ENCODE measurements at places on chromosomes 16 and 17. TPM values are rescaled to one million over a fixed set of nuclear protein-coding genes. Genes with fewer than 3 reads are reported as not detected.

Gene PPP1R1B
- total RNA-seq, result not detected

Gene NACA2
- total RNA-seq, result not detected

Gene GNG13
- total RNA-seq, result not detected

Gene PRSS22
- total RNA-seq, result not detected

Gene DPEP3
- 0.19 TPM for total RNA-seq

Gene TBC1D3H
- not detected for total RNA-seq

Gene ATP1B2
- 1.4 TPM for total RNA-seq

DNA sequence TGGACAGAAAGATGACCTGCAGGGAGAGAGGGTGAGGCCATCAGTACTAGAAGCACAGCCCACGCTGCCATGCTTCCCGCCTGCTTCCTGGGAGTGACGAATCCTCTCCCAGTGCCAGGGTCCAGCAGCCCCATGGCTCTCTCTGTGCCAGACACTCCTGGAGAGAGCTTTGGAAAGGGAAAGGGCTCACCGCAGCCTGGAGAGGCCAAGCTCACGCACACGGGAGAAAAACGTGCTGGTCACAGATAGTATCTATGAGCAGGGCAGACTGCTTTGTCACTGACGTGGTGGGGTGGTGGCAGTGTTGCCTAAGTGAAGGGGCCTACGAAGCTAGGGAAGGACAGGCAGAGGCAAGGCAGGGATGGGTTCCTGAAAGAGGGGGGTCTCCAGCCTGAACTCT lies 5.4 kb downstream of the WBP2 start:
- H3K36me3 ChIP-seq, result no peaks in the 10 kb centered on the region
- no peaks in the 10 kb centered on the region for H3K27me3 ChIP-seq
- DNase-seq, result no peak
- no peak overlapping the region for H3K27ac ChIP-seq
- no peaks in the 10 kb centered on the region for H3K4me1 ChIP-seq
- no peak overlapping the region for H3K4me3 ChIP-seq

DNA sequence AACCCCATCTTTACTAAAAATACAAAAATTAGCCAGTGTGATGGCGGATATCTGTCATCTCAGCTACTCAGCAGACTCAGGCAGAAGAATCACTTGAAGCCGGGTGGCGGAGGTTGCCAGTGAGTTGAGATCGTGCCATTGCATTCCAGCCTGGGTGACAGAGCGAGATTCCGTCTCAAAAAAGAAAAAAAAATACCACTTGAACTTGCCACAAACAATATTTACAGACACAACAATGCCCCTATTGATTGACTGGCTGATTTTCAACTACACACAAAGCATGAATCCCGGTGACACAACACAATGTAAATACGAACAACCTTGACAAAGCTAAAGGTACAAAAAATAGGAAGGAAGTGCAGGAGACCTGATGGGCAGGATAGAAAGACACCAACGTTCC lies 49.3 kb downstream of the NXN start:
- no peak overlapping the region for H3K4me3 ChIP-seq
- H3K27me3 ChIP-seq, result no peaks in the 10 kb centered on the region
- no peak for DNase-seq
- no peaks in the 10 kb centered on the region for H3K36me3 ChIP-seq

- no peak overlapping the region for H3K4me3 ChIP-seq
- H3K27me3 ChIP-seq, result no peaks in the 10 kb centered on the region
- no peaks in the 10 kb centered on the region for H3K36me3 ChIP-seq
- no peak overlapping the region for H3K27ac ChIP-seq
- peaks cover 25% of the 10 kb centered on the region for H3K4me1 ChIP-seq
Measured at GRCh38 chr16:60318486-60318885, 1584.4 kb upstream of the GOT2 start.

GRCh38 chr16:50254072-50254471 lies 12.3 kb upstream of the ADCY7 start:
- no peak for DNase-seq
- H3K4me1 ChIP-seq, result peaks cover 15% of the 10 kb centered on the region
- no peak overlapping the region for H3K4me3 ChIP-seq
- no peak overlapping the region for H3K27ac ChIP-seq

DNA sequence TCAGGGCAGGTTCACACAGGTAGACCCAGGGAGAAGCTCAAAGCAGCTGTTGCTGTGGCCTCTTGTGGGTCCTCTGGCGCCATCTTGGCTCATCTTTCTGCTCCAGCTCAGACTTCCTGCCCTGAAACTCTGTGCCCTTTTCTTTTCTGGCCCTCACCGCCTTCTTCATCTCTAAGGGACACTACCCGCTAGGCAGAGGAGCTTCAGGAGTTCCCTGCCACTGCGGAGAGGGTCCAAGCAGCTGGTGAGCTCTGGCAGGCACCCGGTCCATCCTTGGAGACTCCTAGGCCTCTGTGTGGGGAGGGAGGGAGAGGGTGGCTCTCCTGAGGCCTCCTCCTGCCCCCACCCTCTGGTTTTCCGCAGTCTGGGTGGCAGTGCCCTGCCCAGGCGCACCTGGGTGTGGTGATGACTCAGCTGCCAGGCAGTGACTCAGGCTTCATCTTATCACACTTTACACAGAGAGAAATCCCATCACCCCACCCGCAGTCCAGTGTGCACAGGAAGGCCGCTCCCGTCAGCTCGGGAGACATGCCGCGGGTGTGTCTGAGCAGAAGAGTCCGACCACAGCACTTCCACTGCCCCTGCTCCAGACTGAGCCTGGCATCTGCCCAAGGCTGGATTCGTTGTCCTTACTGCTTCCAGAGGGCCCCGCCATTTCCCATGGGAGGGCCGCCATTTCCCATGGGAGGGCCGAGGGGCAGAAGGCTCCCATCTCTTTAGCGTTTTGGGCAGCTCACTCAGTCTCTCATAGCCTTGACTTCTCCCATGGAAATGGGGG lies 7.3 kb downstream of the NT5C start:
- no peaks in the 10 kb centered on the region for H3K27me3 ChIP-seq
- H3K4me3 ChIP-seq, result no peak overlapping the region
- no peak for DNase-seq
- H3K27ac ChIP-seq, result no peak overlapping the region

DNA sequence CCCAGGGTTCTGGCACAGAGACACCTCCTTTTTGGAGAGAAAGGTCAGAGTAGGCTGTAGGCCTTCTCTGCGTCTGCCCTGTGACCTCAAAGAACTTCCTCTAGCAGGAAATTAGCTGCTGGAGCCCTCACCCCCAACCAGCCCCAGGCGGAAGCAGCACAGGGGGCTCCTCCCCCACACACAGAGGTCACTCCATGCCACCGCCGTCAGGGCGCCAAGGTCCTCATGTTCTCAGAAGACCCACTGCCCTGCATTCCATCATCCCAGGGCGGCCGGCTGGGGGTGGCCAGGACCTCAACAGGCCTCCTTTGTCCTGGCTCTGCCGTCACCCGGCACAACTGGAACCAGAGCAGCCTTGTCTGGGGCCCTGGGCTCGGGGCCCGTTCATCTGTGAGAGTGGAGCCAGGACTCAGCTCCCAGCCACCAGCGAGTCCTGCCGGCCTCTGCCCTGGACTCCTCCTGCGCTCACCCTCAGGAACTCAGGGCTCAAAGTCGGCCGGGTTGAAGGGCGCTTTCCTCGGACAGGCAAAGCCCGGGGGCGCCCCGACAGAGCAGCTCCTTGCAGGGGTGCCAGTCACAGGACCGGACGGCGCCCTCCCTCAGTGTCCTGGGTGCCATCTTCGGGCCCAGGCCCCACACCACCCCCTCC lies 1.2 kb downstream of the TMC6 start:
- no peak overlapping the region for H3K27ac ChIP-seq
- H3K4me3 ChIP-seq, result peak overlapping the region; percentile 81
- H3K36me3 ChIP-seq, result no peaks in the 10 kb centered on the region
- peaks cover 27% of the 10 kb centered on the region for H3K4me1 ChIP-seq

- peaks cover 21% of the 10 kb centered on the region for H3K4me1 ChIP-seq
- DNase-seq, result no peak
- H3K36me3 ChIP-seq, result no peaks in the 10 kb centered on the region
- H3K27me3 ChIP-seq, result no peaks in the 10 kb centered on the region
- H3K4me3 ChIP-seq, result no peak overlapping the region
Measured at GRCh38 chr16:74732707-74733350, 32.2 kb upstream of the MLKL start.

- peaks cover 15% of the 10 kb centered on the region for H3K4me1 ChIP-seq
- H3K27me3 ChIP-seq, result no peaks in the 10 kb centered on the region
- peak; percentile 78 for DNase-seq
- H3K4me3 ChIP-seq, result no peak overlapping the region
Measured at GRCh38 chr17:34140006-34140405, 115.1 kb upstream of the CCL2 start.

GRCh38 chr17:48012151-48012520 lies 25.5 kb downstream of the COPZ2 start:
- H3K27ac ChIP-seq, result no peak overlapping the region
- peak overlapping the region; percentile 52 for H3K4me3 ChIP-seq
- DNase-seq, result peak; percentile 94
- H3K27me3 ChIP-seq, result no peaks in the 10 kb centered on the region
- no peaks in the 10 kb centered on the region for H3K36me3 ChIP-seq
- peaks cover 59% of the 10 kb centered on the region for H3K4me1 ChIP-seq

DNA sequence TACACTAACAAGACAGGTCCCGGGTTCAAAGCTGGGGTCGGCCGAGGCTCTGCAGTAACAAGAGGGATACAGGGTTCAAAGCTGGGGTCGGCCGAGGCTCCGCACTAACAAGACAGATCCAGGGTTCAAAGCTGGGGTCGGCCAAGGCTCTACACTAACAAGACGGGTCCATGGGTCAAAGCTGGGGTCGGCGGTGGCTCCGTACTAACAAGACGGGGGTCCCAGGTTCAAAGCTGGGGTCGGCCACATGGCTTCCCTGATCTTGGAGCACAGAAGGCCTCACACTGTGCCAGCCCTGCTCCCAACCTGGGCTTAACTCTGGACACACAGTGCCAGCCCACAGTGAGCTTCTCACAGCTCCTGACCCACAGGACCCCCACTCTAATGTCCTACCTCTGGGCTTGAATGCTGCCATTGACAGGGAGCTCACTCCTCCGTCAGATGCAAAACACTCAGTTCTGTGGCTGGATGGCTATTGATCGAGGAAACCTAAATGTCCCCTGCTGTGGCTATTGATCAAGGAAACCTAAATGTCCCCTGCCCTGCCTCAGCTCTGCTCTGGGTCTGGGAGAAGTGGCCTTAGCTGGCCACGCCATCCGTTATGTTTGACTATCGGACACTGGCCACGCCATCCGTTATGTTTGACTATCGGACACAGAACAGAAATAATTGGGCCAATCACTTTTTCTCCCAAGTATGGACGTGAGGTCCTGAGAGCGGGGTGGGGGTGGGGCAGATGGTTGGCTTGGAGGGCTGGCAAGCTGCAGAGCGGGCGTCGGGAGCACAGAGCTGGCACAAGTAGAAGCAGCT lies 54.6 kb upstream of the DOC2B start:
- H3K4me1 ChIP-seq, result peaks cover 9% of the 10 kb centered on the region
- no peaks in the 10 kb centered on the region for H3K36me3 ChIP-seq
- H3K27ac ChIP-seq, result no peak overlapping the region
- no peak overlapping the region for H3K4me3 ChIP-seq
- no peaks in the 10 kb centered on the region for H3K27me3 ChIP-seq

DNA sequence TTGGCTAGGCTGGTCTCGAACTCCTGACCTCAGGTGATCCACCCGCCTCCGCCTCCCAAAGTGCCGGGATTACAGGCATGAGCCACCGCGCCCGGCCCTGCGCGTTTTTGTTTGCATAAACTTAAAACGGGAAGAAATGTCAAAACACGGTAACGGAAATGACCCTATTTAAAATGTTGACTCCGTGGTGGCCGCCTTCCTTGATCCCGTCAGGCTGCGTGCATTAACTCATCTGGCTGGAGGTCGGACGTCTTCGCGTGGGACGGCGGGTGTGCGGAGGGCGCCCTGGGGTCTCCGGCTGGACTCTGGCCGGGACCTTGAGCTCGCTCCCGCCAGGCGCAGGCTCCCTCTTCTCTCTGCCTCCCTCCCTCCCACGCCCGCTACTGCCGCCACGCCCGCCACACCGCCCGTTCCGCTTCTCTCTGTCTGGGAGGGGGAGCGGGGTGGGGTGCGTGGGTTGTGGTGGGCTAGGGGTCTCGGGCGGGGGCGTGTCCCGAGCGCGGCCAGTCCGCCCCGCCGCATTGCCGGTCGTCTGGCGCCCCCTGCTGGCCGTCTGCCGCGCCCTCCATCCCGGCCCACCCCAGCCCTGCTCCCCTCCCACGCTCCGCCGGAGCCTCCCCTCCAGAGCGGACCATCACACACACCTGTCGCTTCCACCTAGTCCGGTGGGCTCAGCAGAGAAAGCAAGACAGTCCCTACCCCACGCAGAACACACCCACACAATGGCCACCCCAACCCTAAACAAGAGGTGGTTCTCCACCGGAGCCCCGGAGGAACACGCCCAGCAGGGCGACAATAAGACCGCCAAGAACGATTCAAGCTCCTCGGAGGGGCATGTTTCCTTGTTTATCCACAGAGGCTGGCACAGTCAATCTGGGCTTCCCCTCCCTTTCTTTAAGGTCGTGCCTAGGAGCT lies 1.2 kb upstream of the CCDC42 start:
- H3K4me3 ChIP-seq, result peak overlapping the region; percentile 59
- H3K27me3 ChIP-seq, result peaks cover 11% of the 10 kb centered on the region
- H3K27ac ChIP-seq, result no peak overlapping the region
- peak; percentile 84 for DNase-seq
- no peaks in the 10 kb centered on the region for H3K36me3 ChIP-seq

- no peak overlapping the region for H3K4me3 ChIP-seq
- no peaks in the 10 kb centered on the region for H3K36me3 ChIP-seq
- H3K27ac ChIP-seq, result no peak overlapping the region
- H3K4me1 ChIP-seq, result no peaks in the 10 kb centered on the region
Measured at GRCh38 chr17:36048066-36048465, 16.0 kb upstream of the CCL18 start.

DNA sequence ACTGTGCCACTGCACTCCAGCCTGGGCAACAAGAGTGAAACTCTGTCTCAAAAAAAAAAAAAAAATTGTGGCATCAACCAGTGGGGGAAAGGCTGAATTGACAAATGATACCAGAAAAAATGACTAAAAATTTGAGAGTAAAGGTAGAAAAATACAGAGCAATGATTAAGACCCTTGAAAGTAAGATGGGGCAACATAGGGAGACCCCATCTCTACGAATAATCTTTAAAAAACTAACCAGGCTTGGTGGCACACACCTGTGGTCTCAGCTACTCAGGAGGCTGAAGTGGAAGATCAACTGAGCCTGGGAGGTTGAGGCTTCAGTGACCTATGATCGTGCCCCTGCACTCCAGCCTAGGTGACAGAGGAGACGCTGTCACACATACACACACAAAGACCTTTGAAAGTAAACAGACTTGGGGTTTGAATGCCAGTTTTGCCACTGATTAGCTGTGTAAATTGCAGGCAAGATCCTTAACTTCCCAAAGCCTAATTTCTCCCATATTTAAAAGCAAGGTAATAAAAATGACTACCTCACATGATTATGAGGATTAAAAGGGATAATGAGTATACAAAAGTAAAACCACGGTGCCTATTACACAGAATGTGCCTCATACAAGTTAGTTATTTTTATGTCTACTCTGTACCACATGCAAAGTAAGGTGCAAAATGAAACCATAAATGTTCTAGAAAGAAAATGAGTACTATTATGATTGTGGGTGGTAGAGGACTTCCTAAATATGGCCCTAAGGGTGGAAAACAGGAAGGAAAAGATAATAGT lies 21.7 kb upstream of the PAFAH1B1 start:
- H3K36me3 ChIP-seq, result no peaks in the 10 kb centered on the region
- no peaks in the 10 kb centered on the region for H3K27me3 ChIP-seq
- H3K4me3 ChIP-seq, result no peak overlapping the region
- no peaks in the 10 kb centered on the region for H3K4me1 ChIP-seq
- no peak for DNase-seq

GRCh38 chr16:86353148-86353547 lies 157.2 kb upstream of the FOXF1 start:
- DNase-seq, result no peak
- no peak overlapping the region for H3K4me3 ChIP-seq
- H3K4me1 ChIP-seq, result no peaks in the 10 kb centered on the region
- peaks cover 12% of the 10 kb centered on the region for H3K27me3 ChIP-seq
- H3K27ac ChIP-seq, result no peak overlapping the region
- H3K36me3 ChIP-seq, result no peaks in the 10 kb centered on the region
